CD4-positive, alpha-beta T cell treated with Interleukin-15 for 4 hours (primary cell): ENCODE measurements at places on chromosomes 6 and 20.

- peak; percentile 27 for DNase-seq
Measured at GRCh38 chr6:7112741-7113313, 5.1 kb downstream of the RREB1 start.

DNA sequence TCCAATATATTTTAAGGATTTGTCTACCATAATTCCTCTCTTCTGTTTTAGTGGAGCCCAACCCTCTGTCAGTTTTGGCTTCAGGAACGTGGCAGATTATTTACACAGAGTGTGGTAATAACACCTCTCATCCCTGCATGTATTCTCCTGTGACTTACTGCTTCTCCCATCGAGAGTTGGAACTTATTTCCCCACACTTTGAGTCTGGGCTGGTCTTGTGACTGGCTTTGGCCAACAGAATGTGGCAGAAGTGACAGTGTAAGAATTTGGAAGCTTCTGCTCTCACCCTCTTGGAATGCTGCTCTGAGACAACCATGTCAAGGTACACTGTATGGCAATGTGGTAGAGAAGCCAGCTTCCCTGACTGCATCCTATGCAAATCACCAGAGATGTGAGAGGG lies 407.7 kb downstream of the EPM2A start:
- no peak for DNase-seq

- no peak for DNase-seq
Measured at GRCh38 chr6:46661483-46661882, 8.7 kb downstream of the SLC25A27 start.

GRCh38 chr6:90097356-90097755 lies 199.3 kb downstream of the BACH2 start:
- no peak for DNase-seq

DNA sequence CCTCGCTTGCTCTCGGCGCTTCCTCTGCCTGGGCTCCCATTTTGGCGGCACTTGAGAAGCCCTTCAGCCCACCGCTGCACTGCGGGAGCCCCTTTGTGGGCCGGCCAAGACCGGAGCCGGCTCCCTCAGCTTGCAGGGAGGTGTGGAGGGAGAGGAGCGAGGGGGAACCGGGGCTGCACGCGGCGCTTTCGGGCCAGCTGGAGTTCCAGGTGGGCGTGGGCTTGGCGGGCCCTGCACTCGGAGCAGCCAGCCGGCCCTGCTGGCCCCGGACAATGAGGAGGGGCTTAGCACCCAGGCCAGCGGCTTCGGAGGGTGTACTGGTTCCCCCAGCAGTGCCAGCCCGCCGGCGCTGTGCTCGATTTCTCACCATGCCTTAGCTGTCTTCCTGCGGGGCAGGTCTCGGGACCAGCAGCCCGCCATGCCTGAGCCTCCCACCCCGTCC lies 10.2 kb upstream of the SRPK1 start:
- no peak for DNase-seq

- DNase-seq = no peak
Measured at GRCh38 chr6:135146162-135146934, 34.8 kb upstream of the MYB start.

- no peak for DNase-seq
Measured at GRCh38 chr6:43250992-43251373, 7.7 kb downstream of the TTBK1 start.

GRCh38 chr6:17418281-17419188 lies 25.1 kb downstream of the CAP2 start:
- no peak for DNase-seq
